ENCODE measurements at places on chromosomes 12 and 14. TPM values are rescaled to one million over a fixed set of nuclear protein-coding genes. Genes with fewer than 3 reads are reported as not detected.

Gene PTPN21
- 15.0 TPM for total RNA-seq

Gene CD69
- 0.98 TPM for total RNA-seq

Gene SYT1
- 3.0 TPM for total RNA-seq

- no peaks in the 10 kb centered on the region for H3K4me1 ChIP-seq
- DNase-seq = no peak
- H3K36me3 ChIP-seq = no peaks in the 10 kb centered on the region
- H3K27me3 ChIP-seq = no peaks in the 10 kb centered on the region
These were observed 45.8 kb upstream of the CNTN1 start for GRCh38 chr12:40646456-40646855.

GRCh38 chr14:103633391-103633790, 4.4 kb downstream of the KLC1 start:
- no peak overlapping the region for H3K4me3 ChIP-seq
- H3K27ac ChIP-seq = no peak overlapping the region
- no peaks in the 10 kb centered on the region for H3K27me3 ChIP-seq
- peaks cover 3% of the 10 kb centered on the region for H3K36me3 ChIP-seq
- DNase-seq = no peak
- H3K4me1 ChIP-seq = peaks cover 3% of the 10 kb centered on the region

DNA sequence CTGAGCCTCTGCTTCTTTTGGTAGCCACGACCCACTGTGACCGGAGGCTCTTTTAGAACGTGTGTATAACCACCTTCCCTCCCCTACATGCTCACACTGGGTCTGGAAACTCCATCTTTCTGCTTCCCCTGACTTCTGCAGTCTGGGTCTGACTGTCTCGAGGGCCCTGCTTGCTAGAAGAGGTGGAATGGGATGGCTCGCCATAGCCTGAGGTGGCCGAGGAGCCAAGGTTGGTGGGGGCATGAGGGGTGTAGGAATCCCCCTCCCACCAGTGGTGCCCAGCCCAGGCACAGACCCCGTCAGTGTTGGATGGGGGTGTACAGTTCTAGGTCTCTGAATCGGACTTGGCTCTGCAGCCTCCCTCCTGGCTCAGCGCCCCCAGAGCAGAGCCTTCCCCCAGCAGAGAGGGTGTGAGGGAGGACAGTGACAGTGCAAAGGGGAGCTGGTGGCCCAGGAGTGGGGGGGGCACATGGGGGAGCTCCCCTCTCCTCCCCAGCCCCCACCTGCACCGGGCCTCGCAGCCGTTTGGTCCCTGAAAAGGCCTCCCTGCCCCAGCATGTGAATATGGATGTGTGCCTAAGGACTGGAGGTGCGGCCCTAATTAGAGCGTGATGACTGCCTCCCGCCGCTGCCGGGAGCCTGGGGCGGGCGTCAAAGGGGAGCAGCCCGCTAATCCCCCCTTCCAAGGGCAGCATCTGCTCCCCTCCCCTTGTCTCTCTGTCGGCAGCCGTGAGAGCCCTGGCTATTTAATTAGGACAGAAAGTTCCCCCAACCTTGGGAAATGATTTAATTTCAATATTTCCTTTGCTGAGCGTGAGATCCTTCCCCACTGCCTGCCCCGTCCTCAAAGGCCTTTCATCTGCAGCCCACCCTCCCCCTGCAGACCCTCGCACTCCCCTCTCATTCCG, 196.2 kb upstream of the C14orf180 start:
- DNase-seq = no peak
- H3K4me1 ChIP-seq = no peaks in the 10 kb centered on the region

DNA sequence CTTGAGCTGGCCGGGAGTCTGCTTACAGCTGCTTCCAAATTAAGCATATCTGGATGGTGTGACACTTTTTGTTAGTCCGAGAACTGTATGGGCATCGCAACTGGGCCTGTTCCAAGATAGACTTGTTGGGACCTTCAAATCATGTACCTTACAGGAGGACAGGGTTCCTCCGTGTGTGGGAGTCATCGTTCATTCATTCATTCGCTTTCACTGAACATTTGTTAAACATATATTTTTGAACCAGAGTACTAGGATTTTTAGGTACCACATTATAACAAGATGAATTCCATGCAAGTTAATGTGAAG, 387 bp upstream of the IPO8 start:
- peak overlapping the region; percentile 96 for H3K27ac ChIP-seq
- H3K4me3 ChIP-seq = peak overlapping the region; percentile 95
- no peaks in the 10 kb centered on the region for H3K27me3 ChIP-seq
- no peak for DNase-seq

- DNase-seq = no peak
- H3K4me3 ChIP-seq = no peak overlapping the region
- no peaks in the 10 kb centered on the region for H3K27me3 ChIP-seq
- no peaks in the 10 kb centered on the region for H3K36me3 ChIP-seq
- no peak overlapping the region for H3K27ac ChIP-seq
- no peaks in the 10 kb centered on the region for H3K4me1 ChIP-seq
These were observed 7.9 kb downstream of the CKAP4 start for GRCh38 chr12:106239951-106240335.

DNA sequence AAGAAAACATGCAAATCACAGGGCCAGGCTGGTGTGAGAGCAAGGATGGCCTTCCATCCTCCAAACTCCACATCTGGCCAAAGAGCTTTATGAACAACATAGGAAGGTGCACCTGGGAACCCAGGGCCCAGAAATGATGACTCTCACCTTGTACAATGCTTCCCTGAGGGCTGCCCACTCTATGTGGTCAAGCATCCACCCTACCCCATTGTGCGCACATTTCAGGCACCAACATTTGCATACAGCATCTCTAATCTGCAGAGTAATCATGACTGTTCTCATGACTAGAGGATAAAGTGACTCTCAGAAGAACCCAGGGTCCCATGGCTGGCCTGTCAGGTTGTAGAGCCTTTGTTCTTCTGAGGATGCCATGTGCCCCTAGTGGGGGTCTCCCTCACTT, 57.2 kb upstream of the NTF3 start:
- DNase-seq = no peak
- no peaks in the 10 kb centered on the region for H3K4me1 ChIP-seq
- no peaks in the 10 kb centered on the region for H3K36me3 ChIP-seq
- no peaks in the 10 kb centered on the region for H3K27me3 ChIP-seq

GRCh38 chr14:61559641-61560201, 135.6 kb upstream of the HIF1A start:
- DNase-seq = no peak
- H3K4me1 ChIP-seq = peaks cover 20% of the 10 kb centered on the region
- H3K36me3 ChIP-seq = no peaks in the 10 kb centered on the region
- H3K4me3 ChIP-seq = peak overlapping the region; percentile 48

DNA sequence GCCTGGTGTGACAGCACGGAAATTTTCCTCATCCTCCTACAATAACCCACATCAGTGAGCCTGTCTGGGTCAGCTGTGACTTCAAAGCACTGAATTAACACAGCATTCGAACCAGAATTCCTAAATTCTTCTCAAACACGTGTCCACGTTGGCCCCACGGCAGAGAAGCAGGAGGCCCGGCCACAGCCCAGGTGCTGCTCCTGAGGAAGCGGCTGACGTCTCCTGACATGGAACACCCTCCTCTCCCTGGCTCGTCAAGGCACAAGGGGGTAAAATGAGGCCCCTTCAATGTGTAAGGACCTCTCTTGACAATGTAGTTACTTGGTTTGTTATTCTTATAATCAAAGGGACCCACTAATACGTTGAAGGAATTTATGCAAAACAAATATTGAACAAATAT, 156.3 kb upstream of the GSC start:
- H3K27ac ChIP-seq = no peak overlapping the region
- no peaks in the 10 kb centered on the region for H3K27me3 ChIP-seq
- no peaks in the 10 kb centered on the region for H3K4me1 ChIP-seq
- H3K4me3 ChIP-seq = no peak overlapping the region
- H3K36me3 ChIP-seq = no peaks in the 10 kb centered on the region
- DNase-seq = no peak

DNA sequence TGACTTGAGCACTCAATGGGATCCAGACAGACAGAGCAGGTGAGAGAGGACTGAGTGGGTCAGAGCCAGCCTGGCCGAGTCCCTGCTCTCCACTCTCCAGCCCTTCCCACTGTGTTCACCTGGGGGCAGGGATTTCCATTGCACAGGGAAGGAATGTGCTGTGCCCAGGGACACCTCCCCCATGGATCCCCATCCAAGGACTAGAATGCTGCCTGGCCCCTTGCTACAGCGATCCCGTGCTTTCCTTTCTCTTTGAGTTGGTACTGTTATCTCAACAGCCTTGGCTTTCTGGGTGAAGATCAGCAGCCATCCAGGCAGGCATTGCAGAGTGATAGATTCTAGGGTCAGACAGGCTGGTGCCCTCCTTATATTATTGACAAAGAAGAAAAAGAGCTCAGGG, 60.3 kb upstream of the DLK1 start:
- H3K27ac ChIP-seq = no peak overlapping the region
- DNase-seq = no peak
- H3K4me1 ChIP-seq = peaks cover 31% of the 10 kb centered on the region

DNA sequence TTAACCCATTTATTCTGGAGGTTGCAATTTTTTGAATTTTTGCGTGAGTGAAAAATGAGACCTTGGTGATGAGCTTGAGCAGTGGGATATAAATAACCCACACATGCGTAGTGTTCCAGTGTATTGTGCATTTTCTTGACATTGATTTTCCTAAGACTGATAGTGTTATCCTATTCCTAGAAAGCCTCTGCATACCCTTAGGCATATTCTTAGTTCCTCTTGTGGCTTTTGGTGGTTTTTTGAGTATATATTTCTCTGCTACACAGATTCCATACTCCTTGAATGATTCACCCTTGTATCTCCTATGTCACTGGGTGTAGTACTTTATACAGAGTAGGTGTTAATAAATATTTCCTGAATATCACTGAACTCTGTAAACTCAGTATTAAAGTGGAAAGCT, 363.4 kb upstream of the PDE3A start:
- H3K4me1 ChIP-seq = no peaks in the 10 kb centered on the region
- H3K27me3 ChIP-seq = no peaks in the 10 kb centered on the region
- no peak overlapping the region for H3K27ac ChIP-seq
- DNase-seq = no peak

DNA sequence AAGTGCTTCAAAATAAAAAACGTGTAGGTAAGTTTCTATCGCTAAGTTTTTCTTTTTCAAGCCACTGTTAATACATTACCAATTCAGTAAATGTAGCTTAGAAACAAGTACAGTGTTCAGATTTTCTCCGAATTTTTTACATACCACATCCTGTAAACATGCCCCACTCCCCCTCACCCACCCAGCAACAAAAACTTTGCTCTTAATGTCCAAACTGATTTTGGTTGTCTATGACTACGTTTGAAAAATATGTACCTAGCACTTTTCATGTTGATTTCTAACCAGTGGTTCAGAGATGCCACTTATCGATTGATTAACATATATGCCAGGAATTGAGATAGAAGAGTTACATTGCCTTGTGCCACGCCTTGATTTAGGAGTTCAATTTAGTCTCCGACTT, 663 bp upstream of the LIN7A start:
- no peak for DNase-seq
- no peak overlapping the region for H3K27ac ChIP-seq
- no peaks in the 10 kb centered on the region for H3K4me1 ChIP-seq
- H3K4me3 ChIP-seq = no peak overlapping the region

DNA sequence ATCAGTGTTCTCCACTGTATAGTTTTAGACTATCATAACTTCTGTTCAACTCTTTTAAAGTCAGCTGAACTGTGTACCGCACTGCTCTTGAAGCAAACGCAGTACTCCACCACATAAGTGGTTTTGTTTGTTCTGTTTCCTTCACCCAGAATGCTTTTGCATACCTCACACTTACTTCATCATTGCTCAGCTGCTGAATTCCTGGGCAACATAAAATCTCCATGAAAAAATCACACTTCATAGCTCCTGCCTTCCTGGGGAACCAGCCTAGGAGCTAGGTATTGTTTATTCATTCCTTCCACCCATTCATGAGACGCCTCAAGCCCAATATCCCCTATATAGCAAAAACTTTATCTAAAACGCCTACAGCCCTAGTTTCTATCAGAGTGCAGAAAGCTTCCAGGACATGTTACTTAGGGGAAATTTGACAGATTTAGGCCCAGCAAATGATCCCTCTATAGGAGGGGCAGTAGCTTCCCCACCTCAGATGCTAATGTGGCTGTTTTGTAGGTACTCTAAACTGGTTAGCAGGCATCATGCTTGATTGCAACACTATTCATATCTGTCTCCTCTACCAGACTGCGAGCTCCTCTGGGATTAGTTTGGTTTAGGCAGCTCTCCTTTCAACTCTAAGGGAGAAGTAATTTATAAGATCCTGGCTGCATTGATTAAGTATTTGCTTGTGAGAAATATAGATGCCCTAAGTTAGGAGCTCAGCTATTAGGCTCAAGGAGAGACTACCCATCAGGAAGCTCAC, 44.5 kb downstream of the LRRC9 start:
- no peak overlapping the region for H3K4me3 ChIP-seq
- H3K4me1 ChIP-seq = no peaks in the 10 kb centered on the region
- H3K36me3 ChIP-seq = no peaks in the 10 kb centered on the region
- no peak for DNase-seq
- H3K27me3 ChIP-seq = no peaks in the 10 kb centered on the region

DNA sequence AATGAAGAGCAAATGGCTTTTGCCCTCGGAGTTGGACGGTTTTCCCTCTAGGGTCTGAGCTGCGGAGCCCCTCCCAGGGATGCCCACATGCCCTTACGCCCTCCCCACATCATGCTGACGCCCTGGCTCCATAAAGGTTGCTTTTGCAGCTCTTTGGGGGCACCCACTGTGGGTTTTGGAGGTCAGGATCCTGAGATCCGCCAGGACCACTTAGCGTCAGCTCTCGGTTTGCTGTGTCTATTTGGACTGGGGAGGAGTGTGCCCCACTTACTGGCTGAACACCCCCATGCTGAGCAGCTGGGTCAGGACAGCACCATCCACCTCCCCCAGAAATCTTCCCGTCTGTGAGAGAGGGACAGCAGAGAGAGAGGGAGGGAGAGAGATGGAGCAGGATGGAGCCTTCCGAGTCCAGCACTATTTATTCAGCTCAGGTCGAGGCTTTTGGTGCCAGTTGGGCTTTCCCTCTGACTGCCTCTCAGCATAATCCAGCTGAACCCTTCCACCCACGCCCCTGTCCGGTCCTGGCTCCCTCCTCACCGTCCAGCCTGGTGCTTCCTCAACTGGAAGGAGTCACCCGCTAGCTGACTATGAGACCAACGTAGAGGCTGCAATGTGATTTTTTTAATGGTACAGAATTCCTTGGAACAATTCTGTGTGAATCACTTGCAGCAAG, 18.9 kb upstream of the LRTM2 start:
- H3K27ac ChIP-seq = no peak overlapping the region
- H3K4me3 ChIP-seq = no peak overlapping the region
- no peaks in the 10 kb centered on the region for H3K4me1 ChIP-seq
- no peaks in the 10 kb centered on the region for H3K36me3 ChIP-seq
- H3K27me3 ChIP-seq = no peaks in the 10 kb centered on the region

DNA sequence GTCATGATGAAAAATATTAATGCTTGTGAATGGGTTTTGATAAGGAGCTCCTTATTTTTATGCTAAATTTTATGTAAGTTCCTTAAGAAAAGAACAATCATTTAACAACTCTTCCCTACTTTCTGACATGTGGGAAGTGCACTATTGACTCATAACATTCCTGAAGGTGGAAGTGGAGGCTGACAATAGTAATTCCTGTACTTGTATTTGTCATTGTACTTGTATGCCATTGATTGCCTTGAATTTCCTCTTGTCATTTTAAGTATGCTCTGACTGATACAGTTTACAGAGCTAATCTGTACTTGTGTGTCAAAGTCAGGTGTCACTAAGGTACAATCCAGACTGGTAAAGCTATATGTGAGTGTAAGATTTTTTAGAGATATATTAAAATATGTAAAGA, 440.0 kb downstream of the SLC16A7 start:
- no peaks in the 10 kb centered on the region for H3K27me3 ChIP-seq
- H3K27ac ChIP-seq = no peak overlapping the region
- H3K4me1 ChIP-seq = no peaks in the 10 kb centered on the region
- H3K36me3 ChIP-seq = no peaks in the 10 kb centered on the region
- DNase-seq = no peak
